ENCODE measurements at places on chromosomes 4 and X.
A peak's percentile ranks its signal among the peaks of the same experiment; 100 is the strongest.

- no peak for DNase-seq
Observed at GRCh38 chrX:154429711-154430110, 1.2 kb downstream of the ATP6AP1 start.

DNA sequence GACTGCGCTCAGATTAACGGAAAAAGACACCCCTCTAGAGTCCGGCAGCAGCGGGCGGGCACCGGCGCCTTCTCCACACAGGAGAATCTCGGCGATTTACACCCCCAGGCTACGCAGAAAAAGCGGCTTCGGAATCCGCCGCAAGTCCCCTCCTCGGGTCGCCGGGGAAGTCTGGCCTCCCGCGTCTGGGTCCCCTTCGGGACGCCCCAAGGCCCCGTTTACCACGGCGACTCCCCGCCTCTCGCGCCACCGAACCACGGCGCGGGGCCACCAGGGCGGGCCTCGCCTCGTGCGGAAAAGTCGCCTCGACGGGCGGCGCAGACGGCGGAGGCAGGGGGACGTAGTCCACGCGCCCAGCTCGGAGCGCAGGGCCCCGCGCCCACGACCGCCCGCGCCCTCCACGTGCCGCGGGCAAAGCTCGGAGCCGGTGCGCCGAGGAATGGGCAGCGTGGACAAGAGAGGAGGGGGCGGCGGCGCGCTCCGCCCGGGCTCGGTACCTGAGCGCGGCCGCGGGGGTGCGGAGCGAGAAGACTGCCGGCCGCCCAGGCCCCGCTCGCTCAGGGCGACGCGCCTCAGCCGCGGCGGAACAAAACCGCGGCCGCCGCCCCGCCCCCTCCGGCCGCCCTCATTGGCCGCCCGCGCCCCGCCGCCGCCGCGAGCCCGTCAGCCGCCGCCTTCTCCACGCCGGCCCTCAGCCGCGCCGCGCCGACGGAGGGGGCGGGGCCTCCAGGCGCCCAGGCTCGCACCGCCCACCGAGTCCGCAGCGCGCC is at the start of gene FAM53A:
FAM53A (minus strand) TSS at position 578 of the 770 bp plus-strand sequence. CDS start 15,572 bp downstream, outside the sequence.
- peak; percentile 91 for DNase-seq

DNA sequence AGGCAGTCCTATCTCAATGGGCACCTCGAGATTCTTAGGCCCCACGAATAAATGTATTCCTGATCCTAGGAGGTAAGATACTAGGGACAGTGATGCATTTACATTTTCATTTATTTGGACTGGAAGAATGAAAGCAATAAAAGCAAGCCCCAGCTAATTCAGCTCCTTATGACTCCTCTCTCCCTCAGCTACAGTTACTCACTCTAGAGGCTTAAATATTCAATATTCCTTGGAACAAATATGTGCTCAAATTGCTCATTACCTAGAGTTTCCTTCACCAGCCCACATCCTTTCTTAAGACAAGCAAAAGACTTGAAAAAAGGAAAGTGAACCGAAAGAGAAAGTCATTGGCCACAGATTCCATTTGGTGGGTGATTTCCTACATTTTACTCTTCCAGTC is 13.9 kb downstream of the PAGE2 start:
- DNase-seq: no peak

- no peak for DNase-seq
Observed at GRCh38 chr4:134313591-134313990, 112.0 kb upstream of the PABPC4L start.

- peak; percentile 86 for DNase-seq
Observed at GRCh38 chr4:152460488-152460887, 75.4 kb downstream of the FBXW7 start.

DNA sequence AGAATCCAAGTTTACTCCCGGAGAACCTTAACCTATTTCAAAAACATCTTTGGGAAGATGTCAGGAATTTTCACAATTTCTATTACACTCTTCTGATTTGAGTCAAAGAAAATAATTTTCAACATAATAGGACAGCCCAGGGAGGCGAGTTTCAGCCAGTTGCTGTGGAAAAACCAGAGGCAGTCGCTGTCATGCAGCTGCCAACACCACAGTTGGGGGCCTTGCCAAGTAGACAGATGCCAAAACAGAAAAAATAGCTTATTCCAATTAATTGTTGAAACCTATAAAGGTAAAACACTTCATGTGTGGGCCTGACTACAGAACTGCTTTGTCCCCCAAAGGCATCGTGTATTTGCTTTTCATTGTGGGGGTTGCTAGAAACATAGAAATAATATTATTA is 225.8 kb downstream of the DMD start:
- DNase-seq: no peak

GRCh38 chr4:162352580-162353107 is 188.8 kb upstream of the FSTL5 start:
- no peak for DNase-seq

GRCh38 chr4:10007793-10008608 is 13.3 kb downstream of the SLC2A9 start:
- DNase-seq: no peak

GRCh38 chr4:65083076-65083475 is 587.2 kb downstream of the EPHA5 start:
- no peak for DNase-seq

GRCh38 chr4:126991965-126992364 is 640.8 kb upstream of the INTU start:
- DNase-seq: no peak

DNA sequence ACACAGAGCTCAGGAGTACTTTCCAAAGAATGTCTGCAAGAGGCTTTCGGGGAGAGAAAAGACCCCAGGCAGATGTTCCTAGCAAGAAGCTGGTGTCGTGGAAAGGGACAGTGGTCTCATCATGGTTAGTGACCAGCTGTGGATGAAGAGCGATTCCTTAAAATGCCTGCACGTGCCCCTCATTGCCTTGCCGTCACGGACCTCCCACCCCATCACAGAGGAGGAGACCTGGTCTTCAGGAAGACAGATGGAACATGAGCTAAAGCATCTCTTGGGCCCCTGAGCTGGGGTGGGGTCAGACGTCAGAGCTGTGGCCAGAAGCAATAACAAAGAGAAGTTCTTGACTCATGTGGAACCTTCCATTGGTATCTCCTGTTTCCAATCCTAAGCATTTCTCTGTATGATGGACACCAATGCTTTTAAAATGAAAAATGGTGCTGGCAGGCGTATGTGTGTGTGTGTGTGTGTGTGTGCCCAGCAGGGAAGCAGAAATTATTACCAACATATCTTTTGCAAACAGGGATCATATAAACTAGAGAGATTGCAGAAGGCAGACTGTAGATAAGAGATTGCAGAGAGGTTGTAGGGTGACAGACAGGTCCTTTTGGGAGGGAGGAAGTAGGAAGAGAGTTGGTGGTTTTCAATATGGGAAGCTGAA is 25.2 kb upstream of the ASMTL start:
- DNase-seq: no peak

DNA sequence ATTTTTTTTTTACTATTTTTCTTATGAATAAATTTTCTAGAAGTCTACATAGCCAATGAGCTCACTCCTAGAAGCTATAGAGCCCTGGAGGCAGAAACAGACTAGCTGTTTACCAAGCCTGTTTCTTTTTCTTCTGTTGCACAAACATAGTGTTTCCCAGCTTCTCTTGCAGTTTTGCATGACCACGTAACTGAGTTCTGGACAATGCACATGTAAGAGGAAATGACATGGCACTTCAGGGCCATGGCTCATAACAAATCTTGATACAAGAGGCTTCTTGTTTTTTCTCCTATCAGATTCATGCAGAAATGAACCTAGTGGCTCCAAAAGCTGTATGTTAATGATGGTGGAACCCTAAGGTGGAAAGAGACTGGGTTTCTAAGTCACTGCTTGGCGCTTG is 127.4 kb downstream of the ZNF330 start:
- peak; percentile 52 for DNase-seq

DNA sequence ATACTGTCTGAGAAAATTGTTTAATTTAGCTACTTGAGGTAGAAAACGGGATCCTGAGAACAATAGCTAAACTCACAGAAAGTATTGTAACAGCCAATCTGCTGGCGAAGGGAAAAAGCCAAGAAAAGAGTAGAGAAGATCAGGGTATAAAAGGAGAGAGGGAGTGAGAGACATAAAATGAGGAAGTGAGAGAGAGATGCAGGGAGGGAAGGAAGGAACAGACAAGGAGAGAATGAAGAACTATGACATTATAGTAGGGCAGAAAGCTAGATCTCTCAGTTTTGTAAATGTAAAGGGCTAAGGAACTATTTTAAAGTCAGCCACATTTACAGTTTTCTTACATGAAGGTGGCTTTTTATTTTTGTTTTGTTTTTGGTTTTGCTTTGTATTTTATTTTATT is 1.6 kb upstream of the GIMD1 start:
- peak; percentile 23 for DNase-seq

DNA sequence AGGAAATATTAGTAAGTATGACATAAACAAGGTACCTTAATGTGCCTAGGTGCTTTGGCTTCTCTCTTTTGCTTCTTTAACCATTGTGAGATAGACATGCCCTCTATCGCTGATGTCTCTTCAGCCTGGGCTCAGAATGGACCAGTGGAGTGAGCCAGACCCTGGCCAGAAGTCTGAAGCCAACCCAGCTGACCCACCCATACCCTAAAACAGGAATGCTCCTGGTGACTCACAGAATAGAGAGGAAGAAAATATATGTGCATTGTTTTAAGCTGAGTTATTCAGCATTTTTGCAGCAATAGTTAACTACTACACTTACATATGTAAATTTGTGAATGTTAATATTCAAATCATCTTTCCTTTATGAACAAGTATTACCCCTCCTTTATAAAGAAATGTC is 167.5 kb upstream of the PCDH10 start:
- DNase-seq: no peak

GRCh38 chr4:186400676-186401075 is 134.7 kb downstream of the F11 start:
- DNase-seq: no peak

All from NB4 (cell line).